SK-N-SH (cell line): ENCODE measurements at places on chromosomes 1 and 21. TPM values are rescaled to one million over a fixed set of nuclear protein-coding genes. Genes with fewer than 3 reads are reported as not detected.

The TNFSF18 gene
- 1.2 and 2.8 TPM in 2 replicates for polyA plus RNA-seq

The HOOK1 gene
- polyA plus RNA-seq = 0.34 and 0.35 TPM in 2 replicates

The TMEM269 gene
- polyA plus RNA-seq = 0.05 and 0.08 TPM in 2 replicates

GRCh38 chr1:111097356-111098099 lies 42.4 kb downstream of the DRAM2 start:
- no peaks in the 10 kb centered on the region for H3K27me3 ChIP-seq
- DNase-seq = no peak
- no peak overlapping the region for H3K27ac ChIP-seq

The LAX1 gene
- 0.03 and 0.08 TPM in 2 replicates for polyA plus RNA-seq

- no peaks in the 10 kb centered on the region for H3K27me3 ChIP-seq
- H3K4me1 ChIP-seq = no peaks in the 10 kb centered on the region
- H3K27ac ChIP-seq = no peak overlapping the region
- H3K36me3 ChIP-seq = no peaks in the 10 kb centered on the region
- no peak overlapping the region for H3K4me3 ChIP-seq
These were observed 104.3 kb upstream of the ADAR start for GRCh38 chr1:154712166-154712810.

DNA sequence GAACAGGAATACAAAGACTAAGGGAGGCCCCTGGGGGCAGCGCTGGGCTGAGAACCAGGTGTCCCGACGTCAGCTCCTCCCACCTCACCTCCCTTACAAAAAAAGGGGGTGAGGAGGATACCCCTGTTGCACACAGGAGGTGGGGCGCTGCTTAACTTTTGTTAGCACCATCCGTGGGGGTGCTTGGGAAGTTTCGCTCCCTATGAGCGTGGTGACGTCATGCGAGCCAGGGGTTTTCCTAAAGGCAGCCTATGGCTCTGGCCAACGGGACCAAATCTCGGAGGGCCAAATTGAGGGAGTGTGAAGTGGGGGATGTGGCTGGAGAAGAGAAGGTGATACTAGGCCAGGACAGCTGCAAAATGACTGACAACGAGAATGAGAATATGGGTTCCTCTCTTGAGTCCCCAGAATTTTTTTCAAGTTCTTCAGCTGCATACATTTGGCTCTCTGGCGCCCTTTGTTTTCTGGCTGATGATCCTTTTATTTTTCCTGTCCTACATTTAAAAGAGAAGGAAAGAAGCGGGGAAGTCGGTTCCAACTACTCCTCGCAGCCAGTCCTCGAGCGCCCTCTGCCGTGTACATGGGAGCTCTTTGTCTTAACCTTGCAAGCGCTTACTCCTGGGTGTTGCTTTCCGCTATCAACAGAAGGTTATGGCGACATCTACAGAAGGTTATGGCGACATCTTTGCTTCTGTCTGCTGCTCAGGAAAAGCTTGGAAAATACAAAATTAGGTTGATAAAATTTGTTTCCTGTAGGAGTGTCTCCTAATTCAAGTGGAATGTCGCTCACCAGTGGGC lies 48.0 kb upstream of the ZC3H11B start:
- no peak overlapping the region for H3K4me3 ChIP-seq
- H3K4me1 ChIP-seq = peaks cover 11% of the 10 kb centered on the region; the same call in 1 of the 2 replicates
- no peaks in the 10 kb centered on the region for H3K27me3 ChIP-seq
- DNase-seq = no peak

GRCh38 chr1:54363925-54364324 lies 42.3 kb downstream of the SSBP3 start:
- no peaks in the 10 kb centered on the region for H3K27me3 ChIP-seq
- H3K27ac ChIP-seq = no peak overlapping the region
- no peak for DNase-seq
- H3K36me3 ChIP-seq = peaks cover 8% of the 10 kb centered on the region
- H3K4me1 ChIP-seq = no peaks in the 10 kb centered on the region; the same call in 1 of the 2 replicates

GRCh38 chr1:48758976-48759375 lies 17.7 kb downstream of the BEND5 start:
- H3K27ac ChIP-seq = no peak overlapping the region
- DNase-seq = no peak
- H3K36me3 ChIP-seq = peaks cover 62% of the 10 kb centered on the region
- no peak overlapping the region for H3K4me3 ChIP-seq
- H3K4me1 ChIP-seq = peaks cover 3% of the 10 kb centered on the region
